ENCODE measurements at places on chromosomes 13 and 19.
A peak's percentile ranks its signal among the peaks of the same experiment; 100 is the strongest.

DNA sequence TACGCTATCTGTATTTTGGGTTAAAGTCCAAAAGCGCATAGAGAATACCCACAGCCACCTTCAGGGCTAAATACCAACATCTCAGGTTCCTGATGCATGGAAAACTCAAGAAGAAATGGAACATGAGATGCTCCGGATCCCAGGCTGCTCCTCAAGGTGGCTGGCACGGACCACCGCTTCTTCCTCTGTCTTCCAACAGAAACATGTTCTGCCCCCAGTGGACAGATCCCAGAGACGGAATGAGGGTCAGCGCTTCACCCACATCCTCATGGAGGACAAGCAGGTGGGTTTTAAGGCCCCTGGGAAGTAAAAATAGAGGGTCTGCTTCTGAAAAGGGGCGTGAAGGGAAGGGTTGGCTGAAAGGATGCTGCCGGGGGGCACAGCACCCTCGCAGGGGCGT is 17.3 kb downstream of the COL4A1 start:
- no peak for DNase-seq

DNA sequence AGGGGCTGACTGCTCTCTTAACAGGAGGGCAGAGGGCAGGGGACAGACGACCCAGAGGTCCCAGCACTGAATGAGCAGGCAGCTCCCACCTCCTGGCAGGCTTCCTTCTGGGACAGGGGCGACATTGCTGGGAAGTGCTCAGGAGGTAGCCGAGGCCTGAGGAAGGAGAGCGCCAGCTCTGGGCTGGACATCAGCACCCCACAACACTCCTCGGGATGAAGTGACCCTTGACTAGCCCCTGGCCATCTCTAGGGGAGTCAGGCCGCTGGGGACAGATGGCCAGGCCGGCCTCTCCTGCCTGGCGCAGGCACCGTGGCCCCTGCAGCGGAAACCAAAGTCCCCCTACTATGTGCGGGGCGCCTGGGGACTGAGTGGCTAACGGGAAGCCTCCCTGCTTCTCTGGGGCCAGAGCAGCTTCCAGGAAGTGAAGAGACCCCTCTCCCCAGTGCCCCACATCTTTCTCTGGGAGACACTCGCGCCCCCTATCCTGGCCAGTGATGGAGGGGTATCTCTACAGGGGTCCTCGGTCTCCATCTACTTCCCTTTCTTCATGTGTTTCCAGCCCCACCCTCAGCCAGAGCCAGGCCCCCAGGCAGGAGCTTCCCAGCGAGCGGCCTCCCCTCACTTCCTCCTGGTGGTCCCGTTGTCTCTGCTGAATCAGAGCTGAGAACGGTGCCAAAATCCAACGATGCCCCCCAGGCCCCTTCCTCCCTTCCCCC is 10.1 kb downstream of the PRR36 start:
- no peak for DNase-seq

DNA sequence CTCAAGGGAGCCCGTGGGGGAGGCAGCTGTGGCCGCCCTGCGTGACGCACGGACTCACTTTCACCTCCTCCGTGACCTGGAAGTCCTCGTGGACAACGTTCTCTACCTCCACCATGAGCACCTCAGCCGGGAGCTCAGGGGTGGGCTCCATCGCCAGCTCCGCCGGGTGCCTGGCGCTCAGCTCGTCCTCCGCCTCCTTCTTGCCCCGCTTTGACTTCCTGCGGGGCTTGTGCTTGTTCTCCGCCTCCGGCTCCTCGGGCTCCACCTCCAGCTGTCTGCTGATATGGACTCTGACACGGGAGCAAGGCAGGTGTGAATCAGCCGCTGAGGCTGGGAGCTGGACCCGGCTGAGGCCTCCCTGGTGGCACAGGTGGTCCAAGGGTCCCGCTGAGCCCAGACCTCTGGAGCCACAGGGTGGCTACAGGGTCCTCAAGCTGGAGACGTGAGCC is 8.2 kb downstream of the LONP1 start:
- no peak for DNase-seq

DNA sequence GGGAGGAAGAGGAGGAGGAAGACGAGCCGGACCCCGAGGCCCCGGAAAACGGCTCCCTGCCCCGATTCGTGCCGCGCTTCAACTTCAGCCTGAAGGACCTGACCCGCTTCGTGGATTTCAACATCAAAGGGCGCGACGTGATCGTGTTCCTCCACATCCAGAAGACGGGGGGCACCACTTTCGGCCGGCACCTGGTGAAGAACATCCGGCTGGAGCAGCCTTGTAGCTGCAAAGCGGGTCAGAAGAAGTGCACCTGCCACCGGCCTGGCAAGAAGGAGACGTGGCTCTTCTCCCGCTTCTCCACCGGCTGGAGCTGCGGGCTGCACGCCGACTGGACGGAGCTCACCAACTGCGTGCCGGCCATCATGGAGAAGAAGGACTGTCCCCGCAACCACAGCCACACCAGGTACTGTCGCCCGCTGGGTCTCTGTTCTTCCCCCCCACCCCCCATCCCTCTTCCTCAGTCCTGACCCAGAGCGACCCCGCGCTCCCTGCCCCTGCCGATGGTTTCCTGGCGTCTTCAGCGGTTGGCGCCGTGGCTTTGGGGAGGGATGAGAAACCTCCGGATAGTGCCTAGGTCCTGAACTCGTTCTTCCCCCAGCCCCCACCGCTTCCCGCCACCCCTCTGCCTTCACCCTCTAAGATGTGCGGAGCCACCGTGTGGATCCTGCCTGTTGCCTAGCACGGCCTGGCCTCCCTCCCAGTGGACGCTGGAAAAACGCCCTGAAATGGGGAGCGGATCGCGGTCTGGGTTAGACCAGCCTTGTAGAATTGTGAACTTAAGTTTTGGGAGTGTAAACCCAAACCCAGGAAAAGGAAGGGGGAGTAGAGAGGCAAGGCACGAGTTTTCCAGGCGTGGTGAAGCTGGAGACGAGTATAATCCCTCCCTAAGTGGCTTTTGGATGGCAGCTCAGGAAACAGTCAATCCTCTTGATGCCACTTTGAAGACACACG is 1.5 kb downstream of the HS6ST3 start:
- DNase-seq: no peak

GRCh38 chr13:40457929-40458719 is 208.3 kb downstream of the FOXO1 start:
- DNase-seq: no peak

- no peak for DNase-seq
These were observed 673 bp downstream of the CTU1 start for GRCh38 chr19:51107406-51108065.

- DNase-seq: no peak
These were observed 34.8 kb downstream of the SLC10A2 start for GRCh38 chr13:103031332-103031873.

- DNase-seq: no peak
These were observed 49.2 kb upstream of the TRPC4 start for GRCh38 chr13:37918751-37919150.

- no peak for DNase-seq
These were observed 13.8 kb upstream of the COG6 start for GRCh38 chr13:39641645-39642044.

GRCh38 chr19:18798384-18799352 is 7.6 kb upstream of the COMP start:
- no peak for DNase-seq

- no peak for DNase-seq
These were observed 19.3 kb downstream of the SLC25A30 start for GRCh38 chr13:45398877-45399276.

DNA sequence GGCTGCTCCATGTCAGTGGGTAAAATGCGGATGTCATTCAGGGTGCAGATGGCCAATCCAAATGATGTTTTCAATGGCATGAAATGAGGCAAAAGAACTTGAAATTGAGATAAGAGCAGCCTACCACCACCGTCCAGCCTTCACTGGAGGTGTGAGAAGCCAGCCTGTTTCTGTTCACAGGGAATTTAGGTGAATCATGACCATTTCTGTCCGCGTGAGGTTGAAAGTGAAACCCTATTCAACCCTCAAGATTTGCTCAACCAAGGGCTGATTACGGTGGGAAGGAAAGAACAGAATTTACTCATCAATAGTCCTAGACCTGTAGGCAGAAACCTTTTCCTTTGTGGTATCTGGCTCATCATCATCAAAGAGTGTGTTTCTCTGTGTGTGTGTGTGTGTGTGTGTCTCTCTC is 370.7 kb downstream of the COG6 start:
- DNase-seq: peak; percentile 42

DNA sequence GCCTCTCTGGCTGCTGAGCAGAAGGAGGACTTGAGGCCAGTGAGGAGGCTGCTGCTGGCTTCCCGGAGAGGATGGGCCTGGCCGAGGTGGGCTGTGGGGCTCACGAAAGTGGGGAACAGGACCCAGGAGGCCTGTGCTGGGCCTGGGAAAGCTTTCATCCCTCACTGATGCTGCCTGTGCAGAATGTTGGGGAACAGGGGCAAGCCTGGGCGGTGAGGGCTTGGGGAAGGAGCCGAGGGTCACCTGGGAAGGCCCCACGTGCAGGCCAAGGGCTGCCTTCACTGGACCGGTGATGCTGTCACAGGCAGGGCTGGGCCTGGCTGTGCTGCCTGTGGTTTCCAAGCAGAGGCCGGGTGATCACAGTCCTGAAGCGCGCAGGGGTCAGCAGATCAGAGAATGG is 9.4 kb downstream of the AP1M1 start:
- DNase-seq: no peak

GRCh38 chr19:50352242-50352641 is 13.2 kb downstream of the NAPSA start:
- no peak for DNase-seq

- DNase-seq: no peak
These were observed 51.5 kb downstream of the BICRA start for GRCh38 chr19:47660435-47660832.

GRCh38 chr13:105153611-105154010 is 1381.9 kb downstream of the EFNB2 start:
- no peak for DNase-seq

- no peak for DNase-seq
These were observed 40.0 kb upstream of the KL start for GRCh38 chr13:32976056-32976805.

DNA sequence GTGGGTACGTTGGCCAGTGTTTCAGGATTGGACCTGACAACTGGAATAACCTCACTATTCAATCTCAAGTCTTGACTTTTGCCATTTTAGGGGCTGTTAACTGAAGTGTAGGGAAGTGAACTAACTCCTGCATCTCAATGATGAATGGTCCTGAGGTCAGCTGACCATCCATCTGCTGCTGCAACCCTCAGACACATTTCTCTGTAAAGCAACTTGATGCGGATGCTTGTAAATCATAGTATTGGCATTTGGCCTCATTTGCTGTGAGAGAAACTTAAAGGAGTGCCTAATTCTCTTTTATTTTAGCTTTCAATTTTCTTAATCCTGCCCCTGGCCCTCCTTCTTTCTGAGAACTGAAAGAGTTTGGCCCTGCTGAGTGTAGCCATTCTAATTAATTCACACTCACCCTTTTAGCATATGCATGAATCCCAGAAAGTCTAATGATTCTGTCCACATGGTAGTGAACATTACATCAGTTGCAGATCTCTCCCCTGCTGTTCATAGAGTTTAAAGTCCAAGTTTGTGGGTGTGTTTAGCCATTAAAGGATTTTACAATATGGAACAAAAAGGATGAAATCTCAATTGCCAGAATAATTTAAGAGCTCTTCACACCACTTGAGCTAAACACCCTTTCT is 1531.4 kb upstream of the SLC10A2 start:
- DNase-seq: no peak

- no peak for DNase-seq
These were observed 1694.4 kb downstream of the EFNB2 start for GRCh38 chr13:104841110-104841509.

DNA sequence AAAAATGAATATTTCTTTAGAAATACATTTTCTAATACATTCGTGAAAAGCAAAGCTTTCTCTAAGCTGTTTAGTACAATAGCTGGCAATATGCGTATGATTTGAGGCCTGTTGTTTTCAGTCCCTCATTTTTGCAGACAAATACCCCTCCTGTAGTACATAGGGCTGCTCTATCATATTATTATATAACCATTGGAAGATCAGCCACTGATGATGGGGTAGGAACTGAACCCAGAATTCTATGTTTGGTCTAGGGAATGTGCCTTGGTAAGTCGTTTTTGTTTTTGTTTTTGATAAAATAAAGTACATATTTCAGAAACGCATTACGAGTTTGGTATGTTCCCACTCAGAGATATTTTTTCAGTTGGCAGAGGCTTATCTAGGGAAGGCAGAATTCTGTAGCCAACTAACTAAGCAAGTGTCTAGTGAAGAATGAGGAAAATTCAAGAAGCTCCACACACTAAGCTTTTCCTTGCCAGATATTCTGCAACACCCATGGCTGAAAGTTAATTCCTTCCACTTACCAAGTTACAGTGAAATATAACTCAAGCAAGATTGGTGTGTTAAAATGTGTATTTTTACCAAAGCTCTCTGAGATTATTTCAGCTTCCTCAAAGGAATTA is 656.9 kb upstream of the MIR17HG start:
- no peak for DNase-seq

DNA sequence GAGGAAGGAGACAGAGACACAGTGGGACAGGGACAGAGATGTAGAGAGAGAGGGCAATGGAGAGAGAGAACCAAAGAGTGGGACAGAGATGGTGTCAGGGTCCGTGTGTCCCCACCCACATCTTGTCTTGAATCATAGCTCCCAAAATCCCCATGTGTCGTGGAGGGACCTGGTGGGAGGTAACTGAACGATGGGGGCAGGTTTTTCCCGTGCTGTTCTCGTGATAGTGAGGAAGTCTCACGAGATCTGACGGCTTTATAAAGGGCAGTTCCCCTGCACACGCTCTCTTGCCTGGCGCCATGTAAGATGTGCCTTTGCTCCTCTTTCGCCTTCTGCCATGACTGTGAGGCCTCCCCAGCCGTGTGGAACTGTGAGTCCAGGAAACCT is 7.5 kb upstream of the PLA2G4C start:
- no peak for DNase-seq

DNA sequence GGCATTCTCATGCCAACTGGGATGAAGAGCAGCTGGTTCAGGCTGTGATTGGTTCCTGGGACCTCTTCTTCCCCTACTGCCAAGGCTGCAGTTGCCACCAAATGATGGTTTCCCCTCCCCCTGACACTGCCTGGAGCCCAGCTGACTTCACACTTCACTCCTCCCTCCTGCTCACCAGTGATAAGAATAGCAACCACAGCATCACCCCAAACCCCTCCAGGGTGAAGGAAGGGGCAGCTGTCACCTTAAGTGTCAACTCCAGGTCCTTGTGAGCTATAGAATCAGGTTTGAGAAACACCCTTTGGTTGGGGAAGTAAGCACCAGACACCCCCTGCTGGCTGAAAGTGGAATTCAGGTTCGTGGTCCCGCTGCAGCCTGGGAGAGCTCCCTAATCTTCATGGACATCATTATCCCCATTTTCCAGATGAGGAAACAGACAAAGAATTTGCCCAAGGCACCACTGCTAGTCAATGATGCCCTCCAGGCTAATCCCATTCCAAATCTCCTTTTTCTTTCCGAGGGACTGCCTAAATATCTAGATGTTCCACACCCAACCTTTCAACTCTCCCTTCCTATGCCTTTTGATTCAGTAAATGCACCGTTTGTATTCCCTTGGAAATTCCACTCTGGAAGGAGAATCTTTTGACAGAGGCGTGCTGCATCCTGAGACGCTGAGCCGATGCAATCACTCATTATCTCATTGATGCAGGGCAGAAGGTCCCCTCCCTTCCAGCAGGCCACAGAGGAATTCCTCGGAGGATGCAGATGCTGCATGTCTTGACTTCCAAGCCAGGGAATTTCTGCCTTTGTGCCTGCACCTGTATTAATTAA is 50.6 kb upstream of the UQCRFS1 start:
- DNase-seq: peak; percentile 49
